ENCODE measurements at places on chromosomes 11 and 22. TPM values are rescaled to one million over a fixed set of nuclear protein-coding genes. Genes with fewer than 3 reads are reported as not detected.

The MLC1 gene
- not detected for total RNA-seq

DNA sequence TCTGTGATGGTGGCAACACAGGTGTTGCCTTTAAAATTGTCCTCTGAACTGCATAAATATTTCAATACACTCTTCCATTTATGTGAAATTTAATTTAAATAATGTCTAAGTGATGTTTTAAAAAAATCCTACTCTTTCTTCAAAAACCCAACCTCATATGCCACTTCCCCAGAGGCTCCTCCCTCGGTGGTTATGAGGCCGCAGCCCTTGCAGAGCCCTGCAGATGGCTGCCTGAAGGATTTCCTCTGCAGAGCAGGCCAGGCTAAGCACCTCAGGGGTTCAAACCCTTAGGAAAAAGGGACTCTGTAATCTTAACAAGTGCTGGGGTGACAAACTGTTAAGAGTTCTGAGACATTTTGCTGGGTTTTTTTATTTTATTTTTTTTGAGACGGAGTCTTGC, 25.2 kb downstream of the MORC2 start:
- no peak for DNase-seq

DNA sequence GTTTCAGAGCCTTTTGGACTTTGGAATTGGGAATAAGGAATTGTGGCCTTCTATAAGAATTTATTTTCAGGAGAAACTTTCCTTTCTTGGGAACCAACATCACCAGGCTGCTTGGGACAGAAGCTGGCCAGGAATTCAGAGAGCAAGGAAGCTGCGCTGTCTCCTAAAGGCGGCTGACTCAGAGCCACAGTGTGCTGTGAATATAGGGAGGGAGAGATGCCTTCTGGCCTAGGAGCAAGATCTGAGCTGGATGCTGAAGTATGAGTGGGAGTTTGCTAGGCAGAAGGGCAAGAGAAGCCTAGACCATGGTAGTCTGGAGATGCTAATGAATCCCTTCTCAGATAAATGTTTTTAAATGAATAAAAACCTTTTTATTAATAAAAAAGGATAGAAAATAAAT, 213.7 kb upstream of the TBCEL start:
- no peak for DNase-seq

The NFAM1 gene
- total RNA-seq = 0.51 TPM

The YAP1 gene
- 28.6 TPM for total RNA-seq

DNA sequence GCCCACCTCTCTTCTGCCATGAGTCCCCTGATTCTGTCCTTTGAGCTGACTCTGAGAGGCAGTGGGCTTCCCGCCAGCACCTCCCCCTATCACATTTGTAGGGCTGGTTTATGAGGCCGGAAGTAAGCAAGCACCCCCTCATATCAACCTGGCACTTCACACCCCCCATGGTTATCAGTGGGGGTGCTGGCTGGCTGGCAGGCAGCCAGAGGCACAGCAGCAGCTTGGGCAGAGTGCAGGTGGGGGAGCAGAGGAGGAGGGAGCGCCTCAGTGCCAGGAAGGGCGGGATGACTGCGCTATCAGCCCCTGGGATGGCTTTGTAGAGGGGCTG, 22.9 kb upstream of the CHRM4 start:
- DNase-seq = no peak

The GDPD4 gene
- not detected for total RNA-seq
